Activated T-helper 1 cell treated with anti-CD3 and anti-CD28 coated beads, Interleukin-12 subunit alpha, Interleukin-12 subunit beta, Interleukin-2, Interleukin-4 antibody, amounts not matched to agents 30 ng/mL and 10 ng/mL and 1 ng/mL, durations not matched to agents 14 hours and 24 hours and 36 hours (primary cell): ENCODE measurements at places on chromosomes 16 and 17.

- no peaks in the 10 kb centered on the region for H3K27me3 ChIP-seq
- no peaks in the 10 kb centered on the region for H3K36me3 ChIP-seq
- H3K4me3 ChIP-seq = no peak overlapping the region
- DNase-seq = no peak
- H3K27ac ChIP-seq = no peak overlapping the region
These were observed 220.2 kb upstream of the CDH8 start for GRCh38 chr16:62256406-62256805.

- no peak for DNase-seq
- H3K27me3 ChIP-seq = no peaks in the 10 kb centered on the region
- H3K4me1 ChIP-seq = no peaks in the 10 kb centered on the region
These were observed 75.2 kb upstream of the GSE1 start for GRCh38 chr16:85537795-85538401.

DNA sequence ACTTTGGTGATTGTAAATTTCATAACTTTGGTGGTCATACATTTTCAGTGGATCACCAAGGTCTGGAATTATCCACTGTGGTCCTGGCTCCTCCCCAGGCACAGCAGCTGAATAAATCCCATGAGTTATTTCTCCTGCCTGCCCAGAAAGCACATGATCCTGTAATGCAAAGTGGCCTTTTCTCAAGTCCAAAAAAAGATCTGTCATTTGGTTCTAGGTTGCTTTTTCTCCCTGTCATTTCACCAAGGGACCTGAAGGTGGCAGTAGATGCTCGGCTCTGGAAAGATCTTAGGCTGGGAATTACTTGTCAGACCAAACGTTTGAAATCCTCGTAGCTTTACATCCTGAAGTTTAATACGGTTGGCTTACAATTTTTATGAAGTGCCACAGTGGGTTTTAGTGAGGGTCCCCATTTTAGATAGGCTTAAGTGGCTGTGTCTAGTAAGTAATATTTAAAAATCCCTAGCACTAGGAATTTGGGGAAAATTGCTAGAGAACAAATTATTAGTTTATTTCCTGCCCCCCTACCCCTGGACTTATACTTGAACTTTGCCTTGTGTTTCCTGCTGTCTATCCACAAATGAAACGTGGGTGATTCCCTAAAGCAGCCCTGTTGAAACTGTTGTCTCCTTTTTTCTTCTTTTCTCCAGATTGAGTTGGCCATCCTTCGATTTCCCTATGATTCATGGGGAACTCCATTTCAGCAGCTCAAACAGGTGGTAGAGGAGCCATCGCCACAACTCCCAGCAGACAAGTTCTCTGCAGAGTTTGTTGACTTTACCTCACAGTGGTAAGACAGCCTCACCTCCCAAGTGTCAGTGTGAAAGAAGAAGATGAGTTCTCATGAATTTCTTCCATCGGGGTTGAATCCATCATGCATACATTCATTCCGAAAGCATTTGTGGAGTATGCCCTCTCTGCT, 111.7 kb downstream of the MAP2K6 start:
- H3K4me3 ChIP-seq = no peak overlapping the region
- H3K27me3 ChIP-seq = no peaks in the 10 kb centered on the region
- no peak for DNase-seq
- peaks cover 7% of the 10 kb centered on the region for H3K4me1 ChIP-seq
- H3K27ac ChIP-seq = no peak overlapping the region

GRCh38 chr17:42386777-42387657, 1.2 kb downstream of the STAT3 start:
- peak overlapping the region; percentile 92 for H3K4me3 ChIP-seq
- no peaks in the 10 kb centered on the region for H3K27me3 ChIP-seq
- peaks cover 57% of the 10 kb centered on the region for H3K4me1 ChIP-seq
- no peak for DNase-seq
- H3K36me3 ChIP-seq = peaks cover 23% of the 10 kb centered on the region

DNA sequence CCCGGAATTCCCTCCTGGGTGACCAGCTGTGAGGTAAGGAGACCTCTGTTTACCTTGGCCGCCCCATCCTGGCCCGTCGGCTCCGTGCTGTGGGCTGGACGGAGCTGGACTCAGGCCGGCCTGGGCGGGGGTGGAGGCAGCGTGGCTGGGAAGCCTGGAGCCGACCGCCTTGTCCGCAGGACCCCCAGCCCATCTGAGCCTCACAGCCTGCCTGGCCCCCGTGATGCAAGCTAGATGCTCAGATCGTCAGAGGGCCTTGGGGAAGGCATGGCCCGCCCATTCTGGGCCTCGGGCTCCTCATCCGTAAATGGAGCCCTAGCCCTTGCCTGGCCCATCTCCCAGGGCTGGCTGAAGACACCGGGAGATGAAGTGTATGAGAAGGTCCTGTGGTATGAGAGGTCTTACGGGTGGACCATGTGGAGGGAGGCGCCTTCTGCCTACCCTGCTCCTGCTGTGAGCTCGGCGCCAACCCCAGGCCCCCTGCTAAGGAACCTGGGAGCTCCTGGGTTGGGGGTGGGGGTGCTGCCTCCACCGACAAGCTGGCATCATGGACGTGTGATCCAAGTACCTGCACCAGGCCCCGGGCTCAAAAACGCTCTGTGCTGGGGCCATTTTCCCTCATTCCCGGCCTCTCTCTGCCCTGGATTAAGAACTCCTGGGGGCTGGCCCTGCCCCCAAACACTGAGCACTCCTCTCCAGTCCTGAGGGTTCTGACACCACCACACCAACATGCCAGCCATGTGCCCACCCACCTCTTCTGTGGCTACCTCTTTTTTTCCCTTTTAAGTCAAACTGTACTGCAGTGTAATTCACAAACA, 5.4 kb upstream of the P2RX1 start:
- peaks cover 8% of the 10 kb centered on the region for H3K36me3 ChIP-seq
- H3K27ac ChIP-seq = no peak overlapping the region
- H3K4me3 ChIP-seq = no peak overlapping the region
- no peaks in the 10 kb centered on the region for H3K27me3 ChIP-seq
- DNase-seq = no peak

DNA sequence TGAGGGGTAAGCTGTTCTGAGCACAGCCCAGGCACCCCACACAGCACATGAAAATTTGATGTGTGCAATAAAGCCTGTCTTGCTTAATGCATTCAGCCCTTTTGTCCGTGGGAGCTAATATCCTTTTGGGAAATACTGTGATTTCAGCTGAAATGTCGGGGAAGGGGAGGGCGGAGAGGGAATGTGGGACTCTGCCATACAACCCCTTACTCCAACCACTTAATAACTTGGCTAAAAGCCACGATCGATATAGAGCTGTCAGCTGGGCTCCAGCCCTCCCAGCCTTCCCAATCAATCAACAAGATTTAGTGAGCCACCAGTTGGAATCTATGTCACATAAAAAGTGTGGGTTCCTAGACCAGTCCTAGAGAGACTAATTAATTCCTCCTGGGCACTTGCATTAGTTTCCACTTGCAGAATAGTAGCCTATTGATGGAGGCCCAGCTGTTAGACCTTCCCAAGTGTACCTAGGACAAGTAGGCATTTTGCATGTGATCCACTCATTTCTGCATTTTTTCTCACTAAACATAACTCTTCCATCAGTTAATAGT, 82.7 kb upstream of the PIRT start:
- no peak overlapping the region for H3K27ac ChIP-seq
- H3K36me3 ChIP-seq = no peaks in the 10 kb centered on the region
- H3K4me1 ChIP-seq = no peaks in the 10 kb centered on the region

GRCh38 chr17:61000911-61001310, 323.3 kb downstream of the BCAS3 start:
- H3K4me3 ChIP-seq = no peak overlapping the region
- peaks cover 4% of the 10 kb centered on the region for H3K4me1 ChIP-seq
- no peak overlapping the region for H3K27ac ChIP-seq
